RCC 7860 (cell line): ENCODE measurements at places on chromosomes 2 and 18.

DNA sequence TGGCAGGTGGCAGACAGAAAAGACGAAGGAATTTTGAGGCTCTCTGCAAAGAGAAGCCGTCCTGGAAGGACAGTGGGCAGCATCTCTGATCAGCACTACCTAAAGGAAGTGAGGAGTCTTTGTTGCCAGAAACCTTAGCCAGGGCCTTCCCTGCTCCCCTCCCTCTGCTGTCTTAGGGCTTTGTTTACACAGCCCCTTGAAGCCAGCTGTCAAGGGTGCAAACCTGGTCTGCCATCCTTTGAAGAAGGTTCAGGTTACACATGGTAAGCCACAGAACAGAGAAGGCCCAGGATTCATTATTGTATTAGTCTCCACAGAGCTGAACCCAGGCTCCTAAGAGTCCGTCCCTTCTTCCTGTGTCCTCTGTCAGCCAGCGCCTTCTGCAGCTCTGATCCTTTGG lies 356.7 kb downstream of the TGIF1 start:
- no peak for DNase-seq

DNA sequence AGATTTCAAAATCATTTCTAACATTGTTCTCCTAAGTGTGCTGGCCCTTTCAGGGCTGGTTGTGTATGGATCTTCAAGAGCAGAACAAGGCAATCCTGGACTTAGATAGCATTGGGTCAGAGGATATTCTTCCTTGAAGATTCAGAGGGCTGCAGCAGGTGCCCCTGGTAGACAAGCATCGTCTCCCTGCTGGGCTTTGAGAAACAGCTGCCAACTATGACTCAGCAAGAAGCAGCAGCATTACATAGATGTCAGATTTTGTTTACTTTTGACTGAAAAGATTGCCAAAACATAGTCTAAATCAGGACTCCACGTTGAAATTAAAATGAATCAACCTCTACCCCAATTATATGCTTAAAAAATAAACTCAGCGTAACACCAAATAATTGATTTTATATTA lies 618.8 kb downstream of the SOCS6 start:
- DNase-seq: no peak

DNA sequence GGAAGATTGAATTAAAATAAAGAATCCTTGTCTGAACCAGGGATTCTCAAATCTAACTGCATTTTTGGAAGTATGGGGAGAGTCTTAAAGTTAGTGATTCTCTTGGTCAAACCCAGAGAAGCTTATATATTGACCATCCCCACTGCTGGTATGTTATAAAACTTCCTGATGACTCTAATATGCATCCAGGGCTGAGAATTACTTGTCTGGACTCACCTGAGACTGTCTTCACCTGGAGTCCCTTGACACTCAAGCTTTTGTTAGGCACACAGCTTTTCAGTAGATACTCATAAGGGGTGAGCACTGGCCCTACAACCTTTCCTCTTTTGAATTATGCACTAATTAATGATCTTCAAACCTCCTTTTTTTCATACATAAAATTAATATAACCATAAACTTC lies 149.6 kb upstream of the GULP1 start:
- no peak for DNase-seq

GRCh38 chr2:44951714-44952113 lies 10.2 kb downstream of the SIX3 start:
- DNase-seq: no peak

GRCh38 chr2:209694748-209695147 lies 76.9 kb upstream of the UNC80 start:
- no peak for DNase-seq
